Inflammatory macrophage (primary cell): ENCODE measurements at places on chromosomes 12 and 14.
A peak's percentile ranks its signal among the peaks of the same experiment; 100 is the strongest.

- no peak for DNase-seq
Observed at GRCh38 chr12:53749986-53750811, 1.6 kb downstream of the CISTR start.

DNA sequence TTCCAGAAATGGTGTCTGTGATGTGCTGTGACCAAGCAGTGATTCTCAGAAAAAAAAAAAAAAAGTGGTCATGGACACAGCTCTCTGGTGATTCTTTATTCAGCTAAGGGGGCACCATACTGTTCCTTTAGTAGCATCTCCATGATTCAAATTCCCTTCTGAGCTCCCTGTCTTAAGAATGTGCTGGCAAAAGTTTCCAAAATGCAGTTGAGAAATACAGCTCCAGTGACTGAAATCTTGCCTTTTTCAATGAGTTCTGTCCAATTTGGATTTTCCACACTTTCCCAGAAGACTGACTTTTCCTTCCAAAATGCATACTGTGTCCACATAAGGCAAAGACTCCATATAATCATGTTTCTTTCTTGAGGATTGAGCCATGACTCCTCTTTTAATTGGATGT, 24.3 kb upstream of the CPM start:
- no peak for DNase-seq

DNA sequence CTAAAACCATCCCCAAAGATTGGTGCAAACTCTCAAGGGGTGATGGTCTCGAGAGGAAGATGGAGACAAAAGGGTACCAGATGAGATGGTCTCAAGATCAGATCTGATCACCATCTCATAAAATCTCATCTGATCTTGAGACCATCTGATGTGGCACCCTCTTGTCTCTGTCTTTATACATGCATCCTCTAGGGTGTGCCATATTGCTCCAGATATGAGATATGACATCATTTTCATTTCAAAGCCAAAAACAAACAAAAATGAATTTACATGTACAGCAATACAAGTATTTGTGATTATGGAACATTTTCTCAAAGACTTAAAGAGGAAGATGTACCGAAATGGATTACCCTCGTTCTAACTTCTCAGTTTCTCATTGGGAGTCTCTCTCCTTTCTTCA, 787.2 kb downstream of the GALC start:
- DNase-seq: no peak

DNA sequence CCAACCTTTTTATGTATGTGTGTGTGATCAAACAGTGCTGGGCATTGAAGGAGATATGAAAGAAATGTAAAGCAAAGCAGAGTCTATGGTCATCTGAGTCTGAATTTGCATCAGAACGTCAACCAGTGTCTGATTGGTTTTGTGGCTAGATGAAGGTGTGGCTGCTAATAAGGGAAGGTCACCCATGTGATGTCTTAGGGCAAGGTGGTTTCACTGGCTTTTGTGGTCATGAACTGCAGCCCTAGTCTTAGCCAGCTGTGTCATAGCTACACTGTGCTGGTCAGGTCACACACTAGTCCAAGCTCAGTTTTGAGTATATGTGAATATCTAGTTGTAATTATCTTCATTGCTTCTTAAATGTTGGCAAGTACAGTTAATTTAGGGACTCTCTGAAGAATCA, 105.8 kb downstream of the TGFB3 start:
- peak; percentile 9 for DNase-seq

DNA sequence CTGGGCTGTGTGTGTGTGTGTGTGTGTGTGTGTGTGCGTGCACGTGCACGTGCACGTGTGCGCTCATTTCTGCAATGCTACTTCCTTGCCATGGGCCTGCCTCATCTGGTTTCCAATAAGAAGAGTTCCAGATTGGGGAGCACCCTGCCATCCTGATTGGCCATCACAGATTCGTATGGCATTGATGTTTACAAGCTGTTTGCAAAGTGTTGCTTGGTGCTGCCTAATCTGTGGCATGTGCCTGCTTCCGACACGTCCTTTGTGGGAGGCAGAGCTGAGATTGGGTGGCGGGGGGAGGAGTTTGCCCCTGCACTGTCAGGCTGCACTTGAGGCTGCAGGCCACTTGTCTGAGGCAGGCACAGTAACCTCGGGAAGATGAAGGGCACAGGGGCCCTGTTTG, 39.2 kb downstream of the SAMD4A start:
- no peak for DNase-seq

DNA sequence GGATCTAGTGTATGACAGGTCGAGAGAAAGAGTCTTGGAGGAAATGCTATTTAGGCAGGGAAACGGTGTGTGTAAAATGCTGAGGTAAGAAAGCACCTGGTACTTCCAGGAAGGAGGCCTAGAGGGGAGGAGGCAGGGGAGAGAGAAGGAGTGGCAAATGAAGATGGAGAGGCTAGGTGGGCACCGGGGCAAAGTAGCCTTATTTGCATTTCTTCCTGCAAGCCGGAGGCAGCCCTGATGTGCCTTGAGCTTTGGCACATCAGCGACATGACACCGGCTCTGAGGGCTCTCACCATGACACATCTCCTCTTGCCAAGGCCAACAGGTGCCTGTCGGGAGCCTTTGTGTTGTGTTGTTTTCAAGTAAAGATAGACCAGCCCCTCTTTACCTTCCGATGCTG, 61.6 kb downstream of the CPM start:
- DNase-seq: no peak

GRCh38 chr14:53148671-53149070, 4.5 kb downstream of the DDHD1 start:
- DNase-seq: no peak

- no peak for DNase-seq
Observed at GRCh38 chr14:37819155-37820015, 224.0 kb downstream of the TTC6 start.

DNA sequence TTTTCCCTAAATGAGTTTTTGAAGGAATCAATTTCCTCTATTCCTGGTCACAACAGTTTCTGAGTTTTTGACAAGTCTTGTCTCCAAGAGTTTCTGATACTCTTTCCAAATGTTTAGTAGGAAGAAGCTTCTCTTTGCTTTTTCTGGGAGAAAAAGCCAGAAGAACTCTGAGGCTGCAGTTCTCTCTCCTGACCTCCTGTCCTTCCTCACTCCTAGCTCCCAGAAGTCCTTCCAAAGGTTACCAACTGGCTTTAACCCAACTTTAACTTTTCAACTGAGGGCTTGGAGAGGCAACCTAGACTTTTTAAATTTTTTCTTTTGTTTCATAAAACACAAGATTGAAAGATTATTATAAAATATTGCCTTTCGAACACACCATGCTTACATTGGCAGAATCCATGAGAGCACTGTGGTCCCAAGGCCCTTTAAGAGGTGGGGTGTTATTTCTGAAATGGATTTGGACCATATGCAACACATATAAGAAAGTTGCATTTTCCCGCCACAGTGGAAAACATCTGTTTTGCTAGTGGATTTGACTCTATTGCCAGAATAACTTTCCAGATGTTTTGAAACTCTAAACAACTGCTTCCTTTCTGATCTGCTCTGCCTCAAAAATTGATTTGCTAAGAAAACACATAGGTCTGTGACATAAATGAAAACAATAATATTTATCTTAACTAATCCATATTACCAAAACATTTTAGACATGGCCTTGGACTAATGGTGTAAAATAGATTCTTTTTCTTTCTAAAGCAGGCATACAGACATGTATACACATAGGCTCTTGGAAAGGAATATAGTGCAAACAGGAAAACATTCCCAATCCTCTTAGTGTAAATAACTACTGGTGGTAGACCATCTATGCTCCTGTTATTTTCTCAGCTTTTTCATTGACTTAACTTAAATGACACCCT, 22.3 kb upstream of the EPS8 start:
- no peak for DNase-seq

- DNase-seq: no peak
Observed at GRCh38 chr14:36478782-36479181, 41.2 kb downstream of the NKX2-1 start.

GRCh38 chr12:67773896-67774295, 125.4 kb downstream of the DYRK2 start:
- DNase-seq: no peak

DNA sequence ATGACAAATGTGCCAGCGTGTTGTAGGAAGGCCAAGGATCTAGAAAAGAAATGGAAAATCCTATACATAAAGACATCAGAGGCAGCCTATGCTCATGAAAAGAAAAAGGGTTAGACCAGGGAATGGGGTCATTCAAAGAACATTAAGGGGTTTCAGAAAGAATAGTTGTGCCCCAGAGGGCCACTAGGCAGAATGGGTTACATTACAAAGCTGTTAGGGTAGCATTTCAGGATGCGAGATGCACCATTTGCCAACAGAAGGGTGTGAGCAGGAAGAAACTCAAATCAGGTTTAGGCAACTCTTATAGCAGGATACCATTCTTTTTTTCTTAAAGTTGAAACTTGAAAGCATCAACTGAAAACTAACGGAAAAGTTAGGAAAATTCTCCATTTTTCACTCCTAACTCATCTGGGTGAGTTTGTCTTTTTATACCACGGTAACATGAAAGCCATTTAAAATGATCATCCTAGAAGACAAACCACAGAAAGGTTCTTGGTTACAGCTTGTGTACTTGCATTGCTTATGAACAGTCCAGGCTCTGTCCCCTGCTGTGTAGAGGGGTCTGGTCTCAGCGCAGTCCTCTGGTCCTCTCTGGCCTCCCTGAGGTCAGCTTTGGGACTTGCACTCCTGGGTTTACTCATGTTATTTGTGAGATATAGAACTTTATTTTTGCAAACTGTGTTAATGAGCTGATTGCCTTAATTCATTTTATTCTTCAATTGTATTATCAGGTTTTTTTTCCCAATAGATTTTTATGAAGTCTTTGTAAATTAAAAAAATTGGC, 209.1 kb downstream of the DACT1 start:
- no peak for DNase-seq

GRCh38 chr12:46832130-46832704, 6.4 kb upstream of the SLC38A4 start:
- no peak for DNase-seq

DNA sequence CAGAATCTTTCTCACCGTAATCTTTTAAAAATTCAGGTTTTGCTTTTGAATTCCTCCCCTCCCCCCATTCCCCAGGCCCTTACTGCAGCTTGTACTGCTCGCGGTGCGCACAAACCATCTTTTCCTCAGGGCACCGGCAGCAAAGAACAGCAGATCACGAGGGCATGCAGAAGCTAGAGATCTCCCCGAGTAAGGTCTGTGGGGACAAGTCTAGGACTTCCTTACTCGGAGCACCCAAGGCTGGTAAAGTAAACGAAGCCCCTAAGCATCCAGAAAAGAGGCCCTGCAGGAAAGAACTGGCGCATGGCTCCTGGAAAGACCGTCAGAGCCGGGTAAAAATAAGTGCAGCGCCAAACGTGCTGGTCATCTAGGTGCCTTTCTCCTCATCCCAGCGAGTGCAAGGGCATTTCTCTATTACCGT, 727 bp downstream of the LDHB start:
- DNase-seq: peak; percentile 58

- no peak for DNase-seq
Observed at GRCh38 chr14:94971750-94972149, 185.6 kb downstream of the DICER1 start.

DNA sequence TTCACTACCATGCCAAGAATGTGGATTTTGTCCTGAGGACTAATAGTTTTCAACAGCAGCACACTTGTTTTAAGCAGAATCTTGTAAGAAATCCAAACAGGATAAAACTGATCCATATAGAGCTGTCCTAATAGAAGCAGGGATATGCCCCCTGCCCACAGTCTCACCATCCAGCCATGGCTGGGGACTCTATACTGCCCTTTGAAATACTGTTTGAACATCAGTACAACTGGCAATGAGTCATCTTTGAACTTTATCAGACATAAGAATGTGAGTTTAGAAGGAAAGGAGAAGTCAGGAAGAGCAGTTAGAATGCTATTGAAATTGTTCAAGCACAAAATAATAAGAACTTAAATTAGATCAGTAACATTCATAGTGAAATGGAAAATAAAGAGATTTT, 3.8 kb upstream of the C12orf42 start:
- DNase-seq: no peak

DNA sequence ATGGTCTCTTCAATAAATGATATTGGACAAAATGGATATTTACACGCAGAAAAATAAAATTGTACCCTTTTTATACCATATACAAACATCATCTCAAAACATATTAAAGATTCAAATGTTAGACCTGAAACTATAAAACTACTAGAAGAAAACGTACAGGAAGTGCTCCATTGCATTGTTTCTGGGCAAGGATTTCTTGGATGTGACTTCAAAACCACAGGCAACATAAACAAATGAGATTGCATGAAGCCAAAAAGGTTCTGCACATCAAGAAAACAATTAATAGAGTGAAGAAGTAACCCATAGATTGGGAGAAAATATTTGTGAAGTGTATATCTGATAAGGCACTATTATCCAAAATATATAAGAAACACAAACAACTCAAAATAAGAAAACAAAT, 812.4 kb downstream of the NRXN3 start:
- no peak for DNase-seq

- DNase-seq: peak; percentile 29
Observed at GRCh38 chr12:41186026-41186425, 2.1 kb upstream of the PDZRN4 start.

DNA sequence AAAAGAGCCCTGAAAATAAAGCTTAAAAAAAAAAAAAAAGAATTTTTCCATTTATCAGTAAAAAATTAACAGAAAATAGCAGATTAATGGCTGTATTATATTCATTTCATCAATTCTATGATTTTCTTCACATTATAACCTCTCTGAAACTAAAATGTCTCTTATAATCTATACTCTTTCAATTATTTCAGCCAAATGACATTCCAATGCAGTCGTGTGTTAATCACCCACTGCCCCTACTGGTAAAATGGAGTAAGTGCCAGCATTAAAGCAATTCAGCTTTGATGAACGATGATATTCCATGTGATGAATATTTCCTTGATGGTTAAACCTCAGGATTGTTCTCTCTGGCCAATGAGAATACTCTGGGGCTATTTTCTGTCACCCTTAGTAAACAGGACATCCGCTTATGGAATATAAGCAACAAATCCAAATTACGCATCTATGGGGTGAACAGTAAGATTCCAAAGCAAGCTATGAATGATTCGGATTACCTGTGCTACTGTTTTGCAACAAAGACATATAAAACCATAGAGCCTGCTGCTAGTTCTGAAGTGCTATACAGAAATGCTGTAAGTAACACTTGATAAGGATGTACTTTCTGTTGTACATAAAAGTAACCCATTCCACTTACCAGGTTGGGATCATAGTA, 20.3 kb upstream of the SYCP3 start:
- peak; percentile 13 for DNase-seq

GRCh38 chr14:69582212-69582611, 7.5 kb upstream of the CCDC177 start:
- DNase-seq: no peak

DNA sequence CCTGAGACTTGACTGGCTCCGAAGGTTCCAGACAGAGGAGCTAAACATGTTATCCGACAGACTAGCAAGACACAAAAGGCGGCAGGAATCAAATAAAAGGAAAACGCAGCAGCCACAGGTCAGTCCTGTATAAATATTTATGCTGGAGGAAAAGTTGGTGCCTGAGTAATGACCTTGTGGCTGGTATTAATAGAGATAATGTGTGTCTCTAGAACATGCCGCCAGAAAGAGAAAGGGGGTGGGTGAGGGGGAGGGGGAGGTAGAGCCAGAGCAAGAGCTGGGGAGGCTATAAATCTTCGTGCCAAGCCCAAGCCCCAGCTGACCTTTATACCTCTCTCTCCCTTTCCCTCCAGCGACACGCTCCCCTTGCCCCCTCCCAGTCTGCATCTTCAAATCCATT, 590.4 kb downstream of the MED13L start:
- no peak for DNase-seq
